ENCODE measurements at places on chromosomes 3 and 15. TPM values are rescaled to one million over a fixed set of nuclear protein-coding genes. Genes with fewer than 3 reads are reported as not detected.

PEX5L gene
- total RNA-seq: 5.7 TPM

DNA sequence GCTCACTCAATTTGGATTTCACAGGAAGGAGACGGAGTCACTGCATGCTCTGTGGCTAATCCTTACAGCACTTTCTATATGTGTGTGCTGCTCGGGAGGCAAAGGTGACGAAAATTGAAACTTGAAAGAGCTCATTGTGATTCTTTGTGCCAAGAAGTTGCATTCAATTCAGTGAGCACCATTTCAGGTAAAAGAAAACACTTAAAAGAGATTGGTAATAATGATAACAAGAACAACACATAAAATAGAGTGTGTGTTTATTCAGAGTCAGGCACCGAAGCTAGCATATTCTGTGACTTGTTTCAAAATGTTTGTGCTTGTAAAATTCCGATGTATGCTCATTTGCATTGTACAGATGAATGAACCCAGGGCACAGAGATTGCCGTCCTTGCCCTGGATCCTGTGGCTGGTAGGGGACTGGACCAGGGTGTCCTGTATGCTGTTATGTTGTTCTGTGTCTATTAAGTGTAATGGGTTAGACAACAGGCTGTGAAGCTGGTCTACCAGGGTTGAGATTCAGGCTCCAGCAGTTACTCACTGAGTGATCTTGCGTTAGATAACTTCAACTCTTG, 193.3 kb upstream of the PROK2 start:
- DNase-seq: no peak

DNA sequence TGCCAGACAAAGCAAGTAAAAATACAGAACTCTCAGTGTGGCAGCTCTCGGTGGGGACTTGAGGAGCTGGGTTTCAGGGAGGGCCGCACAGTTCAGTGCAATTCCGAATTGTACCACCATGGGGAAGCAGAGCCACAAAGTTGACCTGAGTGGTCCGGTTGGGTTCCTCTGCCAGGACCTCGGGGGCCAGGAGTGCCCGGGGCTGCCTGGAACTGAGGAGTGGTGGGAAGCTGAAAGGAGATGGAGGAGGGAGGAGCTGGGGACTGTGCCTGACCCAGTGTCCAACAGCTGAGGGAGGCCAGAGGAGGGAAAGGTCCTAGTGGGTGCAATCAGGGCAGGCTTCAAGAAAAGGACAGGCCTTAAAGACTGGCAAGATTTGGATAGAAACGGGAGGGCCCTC, 32.2 kb upstream of the TRH start:
- DNase-seq: peak; percentile 42

GRCh38 chr3:157443905-157444796, 7.5 kb downstream of the PTX3 start:
- no peak for DNase-seq

- DNase-seq: no peak
Observed at GRCh38 chr15:71202712-71203111, 87.4 kb downstream of the THSD4 start.

DNA sequence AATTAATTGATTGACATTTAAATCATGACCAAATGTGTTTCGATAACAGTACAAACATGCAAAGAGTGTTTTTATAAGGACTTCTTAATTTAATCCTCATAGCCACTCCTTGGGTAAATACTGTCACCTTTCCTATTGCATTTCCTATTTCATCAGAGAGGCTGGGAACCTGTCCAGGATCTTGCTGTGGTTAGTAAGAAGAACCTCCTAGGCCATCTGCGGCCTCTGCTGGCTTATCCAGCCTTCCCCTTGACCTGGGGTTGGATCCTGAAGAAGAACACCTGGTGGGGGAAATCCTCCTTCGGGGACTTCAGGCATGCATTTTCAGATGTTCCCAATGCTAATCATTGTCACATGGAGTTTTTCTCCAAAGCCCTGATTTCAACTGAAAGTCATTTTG, 25.5 kb downstream of the GLDN start:
- DNase-seq: peak; percentile 55

GRCh38 chr3:45593708-45594601, 596 bp upstream of the LIMD1 start:
- peak; percentile 62 for DNase-seq

DNA sequence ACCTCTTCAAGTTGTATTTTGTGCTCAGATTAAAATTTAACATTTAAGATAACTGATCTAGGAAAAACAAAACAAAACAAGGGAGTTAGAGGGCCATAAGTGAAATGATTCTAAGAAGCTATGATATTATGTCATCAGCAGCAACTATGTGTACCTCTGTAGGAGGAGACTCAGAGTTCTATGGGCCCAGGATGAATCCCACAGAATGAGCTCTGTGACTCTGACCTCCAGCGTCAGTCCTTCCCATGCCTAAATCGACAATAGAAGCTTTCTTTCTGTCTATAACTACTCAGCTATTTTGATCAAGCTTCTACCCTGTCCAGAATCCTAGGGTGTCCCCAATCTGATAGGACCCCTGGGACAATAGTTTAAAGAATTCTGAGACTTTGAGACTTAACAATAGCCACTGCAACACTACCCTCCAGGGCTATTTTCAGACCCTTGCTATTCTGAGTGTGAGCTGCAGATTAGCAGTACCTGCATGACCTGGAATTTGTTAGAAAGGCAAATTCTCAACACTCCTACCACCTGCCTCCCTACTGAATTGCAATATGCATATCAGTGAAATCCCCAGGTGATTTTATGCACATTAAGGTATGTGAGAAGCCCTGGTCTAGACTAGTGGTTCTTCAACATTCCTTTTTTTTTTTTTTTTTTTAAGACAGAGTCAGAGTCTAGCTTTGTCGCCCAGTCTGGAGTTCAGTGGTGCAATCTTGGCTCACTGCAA, 66.7 kb downstream of the ARHGAP31 start:
- no peak for DNase-seq

PLCB2 gene
- 5.3 TPM for total RNA-seq

DNA sequence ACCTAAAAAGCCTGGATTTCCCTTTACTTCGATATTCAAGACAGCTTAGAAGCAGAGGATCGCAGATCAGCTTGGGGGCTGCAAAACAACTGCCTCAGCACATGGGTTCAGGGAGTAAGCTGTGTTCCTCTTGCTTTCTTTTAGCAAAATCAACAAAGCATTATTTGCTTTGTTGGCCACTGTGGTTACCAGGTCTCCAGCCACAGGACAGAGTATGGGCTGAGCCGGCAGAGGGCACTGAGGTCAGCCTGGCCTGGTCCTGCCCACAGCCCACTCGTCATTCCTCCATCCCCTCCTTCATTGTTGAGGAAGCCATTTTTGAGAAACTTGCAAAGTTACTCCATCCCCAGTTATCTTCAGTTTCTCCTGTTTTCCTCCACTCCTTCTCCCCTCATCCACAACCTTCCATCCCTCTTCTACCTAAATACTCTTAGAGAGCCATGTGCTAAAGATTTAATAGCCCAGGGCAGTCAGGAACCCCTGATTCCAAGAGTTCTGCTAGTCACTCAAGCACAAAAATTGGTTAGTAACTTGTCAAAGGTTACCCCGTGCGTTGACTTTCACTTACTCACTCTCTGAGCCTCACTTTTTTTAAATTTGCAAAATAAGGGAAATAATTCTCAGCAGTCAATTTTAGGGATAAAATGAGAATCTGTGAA, 60.0 kb upstream of the HES1 start:
- DNase-seq: no peak

DNA sequence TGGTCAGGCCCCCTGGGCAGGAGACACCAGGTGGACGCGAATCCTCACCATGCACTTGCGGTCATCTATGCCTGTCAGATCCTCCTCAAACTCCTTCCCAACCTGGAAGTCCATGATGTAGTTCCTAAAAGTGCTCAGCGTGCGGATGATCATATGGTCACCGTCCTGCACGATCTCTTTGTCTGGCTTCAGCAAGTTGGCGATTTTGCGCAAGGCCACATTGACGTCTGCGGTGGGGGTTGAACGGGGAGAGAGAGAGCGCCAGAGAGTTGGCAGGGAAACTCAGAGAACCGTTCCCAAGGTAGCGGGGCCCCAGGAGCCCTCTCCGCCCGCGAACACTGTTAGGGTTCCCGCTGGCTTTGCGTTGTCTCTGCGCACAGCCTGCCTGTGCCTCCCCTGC, 809 bp downstream of the RBP1 start:
- DNase-seq: peak; percentile 77

SHF gene
- total RNA-seq: 18.3 TPM

KNL1 gene
- 0.13 TPM for total RNA-seq

- no peak for DNase-seq
Observed at GRCh38 chr3:16509721-16510619, 3.5 kb downstream of the RFTN1 start.

- no peak for DNase-seq
Observed at GRCh38 chr3:143831994-143832393, 16.3 kb downstream of the SLC9A9 start.

NPAP1 gene
- 0.40 TPM for total RNA-seq

GRCh38 chr15:69253156-69253555, 45.6 kb upstream of the PAQR5 start:
- no peak for DNase-seq

DNA sequence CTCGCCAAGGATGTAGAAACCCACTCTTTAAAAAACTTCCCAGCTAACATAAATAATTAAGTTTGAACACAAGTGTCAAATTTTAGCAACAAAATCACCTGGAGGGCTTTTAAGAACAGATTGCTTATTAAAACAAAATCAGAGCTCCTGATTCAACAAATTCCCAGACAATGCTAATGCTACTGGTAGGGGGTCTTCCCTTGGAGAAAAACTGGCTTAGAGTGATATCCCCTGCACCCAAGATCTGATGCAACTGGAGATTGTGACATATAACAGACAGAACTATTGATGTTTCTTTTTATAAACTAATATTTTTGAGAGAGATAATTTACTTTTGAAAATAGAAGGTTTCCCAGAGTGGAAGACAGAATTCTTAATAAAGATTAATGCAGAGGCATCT, 19.9 kb downstream of the IGSF10 start:
- DNase-seq: no peak

CGGBP1 gene
- 73.1 TPM for total RNA-seq

DNA sequence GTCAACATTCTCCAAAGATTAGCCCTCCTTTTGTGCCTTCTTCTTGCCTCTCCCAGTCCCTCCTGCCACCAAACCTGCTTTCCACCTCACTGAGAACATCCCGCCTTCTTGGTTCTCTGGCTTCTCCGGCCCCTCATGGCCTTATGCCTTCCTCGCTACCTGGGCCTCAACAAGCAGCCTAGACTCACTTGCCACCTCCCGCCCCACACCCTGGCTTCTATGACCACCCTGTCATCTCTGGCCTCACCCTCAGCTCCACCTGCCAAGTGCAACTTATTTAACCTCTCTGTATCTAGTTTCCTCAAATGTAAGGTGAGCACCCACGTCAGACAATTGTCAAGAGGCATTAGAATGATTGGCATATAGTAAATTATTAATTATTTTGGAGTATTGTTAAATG, 68.8 kb upstream of the MEX3B start:
- DNase-seq: no peak

- DNase-seq: no peak
Observed at GRCh38 chr15:42375252-42375651, 16.0 kb downstream of the CAPN3 start.

TTLL13 gene
- total RNA-seq: not detected

ABHD2 gene
- 95.8 TPM for total RNA-seq

TMEM207 gene
- not detected for total RNA-seq

DNA sequence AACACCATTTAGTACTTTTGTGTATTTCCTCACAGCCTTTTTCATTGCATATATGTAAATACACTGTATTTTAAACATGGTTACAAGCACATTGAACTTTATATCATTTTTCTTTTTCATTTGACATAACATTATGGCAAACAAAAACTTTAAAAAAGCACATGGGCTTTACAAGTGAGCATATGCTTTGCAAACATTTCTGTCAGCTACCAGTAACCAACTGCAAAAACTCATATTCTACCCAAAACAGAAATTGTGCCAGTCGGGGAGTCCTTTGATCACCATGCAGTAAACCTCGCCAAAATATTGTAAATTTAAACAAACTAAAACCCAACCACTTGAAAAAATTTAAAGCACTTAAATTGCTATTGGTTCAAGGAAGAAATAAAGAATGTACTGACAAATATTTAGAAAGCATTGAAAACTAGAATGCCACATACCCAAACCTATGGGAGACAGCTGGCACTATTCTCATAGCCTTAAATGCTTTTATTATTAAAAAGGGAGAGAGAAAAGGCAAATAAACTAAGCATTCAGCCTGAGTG, 24.4 kb downstream of the ZNF710 start:
- no peak for DNase-seq

BFSP2 gene
- total RNA-seq: not detected

GRCh38 chr15:44713006-44713966, 2.0 kb downstream of the B2M start:
- no peak for DNase-seq

GRCh38 chr15:87661454-87662355, 594.8 kb downstream of the NTRK3 start:
- no peak for DNase-seq

Measured in ovary (tissue), 10 donors.